ENCODE measurements at places on chromosomes 16 and 17.

DNA sequence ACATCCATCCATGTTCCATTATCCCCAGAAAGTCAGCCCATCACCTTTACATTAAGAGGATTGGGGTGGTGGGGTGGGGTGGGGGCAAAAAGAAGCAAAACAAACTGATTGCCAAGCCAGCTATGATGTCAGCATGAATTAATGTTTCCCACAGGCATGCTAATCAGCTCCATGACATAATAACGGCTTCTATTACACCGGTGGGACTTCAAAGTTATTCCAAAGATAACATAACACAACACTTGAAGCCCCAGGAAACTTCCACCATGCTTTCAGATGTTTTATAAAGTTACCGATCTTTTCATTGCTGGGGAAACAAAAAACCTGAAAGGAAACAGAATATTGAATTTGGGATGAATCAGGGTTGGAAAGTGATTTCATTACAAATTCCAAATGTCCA is 155.9 kb upstream of the IRX5 start:
- DNase-seq: no peak

GRCh38 chr17:51745993-51746392 is 412.5 kb downstream of the CA10 start:
- no peak for DNase-seq

GRCh38 chr17:78905541-78905940 is 2.5 kb upstream of the CEP295NL start:
- DNase-seq: no peak

DNA sequence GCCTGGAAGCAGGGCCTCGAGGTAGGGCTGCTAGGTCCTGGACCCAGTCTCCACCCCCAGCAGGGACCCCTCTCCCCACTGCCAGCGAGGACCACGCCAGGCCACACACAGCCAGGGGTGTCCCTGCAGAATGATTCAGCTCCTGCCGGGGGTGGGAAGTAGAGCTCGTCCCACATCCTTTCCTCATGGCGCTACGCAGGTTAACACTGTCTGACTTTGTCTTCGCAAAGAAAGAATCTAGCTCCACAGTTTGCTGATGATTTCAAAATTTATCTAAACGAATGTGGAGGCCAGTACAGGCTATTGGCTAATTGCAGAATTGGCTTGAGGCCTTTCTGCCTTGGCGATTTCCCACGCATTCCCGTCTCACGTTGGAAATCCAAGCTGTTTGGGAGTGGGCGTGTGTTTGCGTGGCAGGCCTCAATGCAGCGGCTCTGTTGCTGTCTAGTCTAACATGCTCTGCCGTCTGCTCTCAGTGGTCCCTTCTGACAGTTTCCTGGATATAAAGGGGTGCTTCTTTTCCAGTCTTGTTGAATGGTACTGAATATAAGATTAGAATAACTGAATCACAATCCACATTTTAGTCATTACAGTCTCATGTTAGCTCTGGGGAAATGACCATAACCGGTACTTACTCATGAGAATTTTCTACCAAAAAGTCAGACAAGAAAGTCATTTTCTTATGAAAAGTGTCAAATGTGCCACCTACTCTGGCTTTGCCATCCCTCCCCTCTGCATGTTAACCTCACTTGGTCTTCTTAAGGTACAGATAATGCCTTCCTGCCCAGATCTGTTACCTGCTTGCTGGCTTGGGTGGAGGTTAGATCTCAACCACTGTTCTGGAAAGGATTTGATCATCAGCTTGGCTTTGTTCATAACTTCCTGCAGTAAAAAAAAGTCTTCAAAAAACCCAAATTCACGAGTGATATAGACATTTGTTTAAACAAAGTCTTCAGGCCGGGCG is 252.4 kb downstream of the NTN1 start:
- no peak for DNase-seq

GRCh38 chr16:50599494-50599893 is 51.3 kb downstream of the NKD1 start:
- DNase-seq: no peak

- DNase-seq: no peak
Observed at GRCh38 chr16:80449392-80449791, 91.4 kb upstream of the DYNLRB2 start.

Measured in CD4-positive, alpha-beta T cell treated with Interleukin-17A for 1 hour (primary cell).